Fibroblast of skin of right biceps (primary cell): ENCODE measurements at places on chromosomes 5 and 9.

GRCh38 chr5:141521244-141521781 lies 32.4 kb downstream of the PCDHGC5 start:
- peak; percentile 99 for DNase-seq

DNA sequence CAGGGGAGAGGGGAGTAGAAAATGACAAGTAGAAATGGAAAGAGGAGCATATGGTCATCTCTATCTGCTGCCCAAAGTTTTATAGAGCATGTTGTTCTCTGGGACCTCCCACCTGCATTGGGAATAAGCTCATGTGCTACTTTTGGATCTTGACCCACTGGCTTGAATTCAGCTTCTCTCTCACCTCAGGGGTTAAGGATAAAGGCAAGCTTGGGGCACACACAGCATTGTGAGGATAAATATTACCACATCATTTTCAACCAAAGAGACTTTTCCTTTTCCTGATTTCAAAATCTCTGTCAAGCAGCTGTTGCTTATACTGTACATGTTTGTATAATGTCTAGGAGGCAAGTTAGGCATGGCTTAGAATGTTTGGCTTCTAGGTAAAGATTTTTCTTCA lies 16.6 kb downstream of the ATP10B start:
- no peak for DNase-seq

- DNase-seq: no peak
Measured at GRCh38 chr5:170408226-170408625, 19.1 kb upstream of the KCNMB1 start.

DNA sequence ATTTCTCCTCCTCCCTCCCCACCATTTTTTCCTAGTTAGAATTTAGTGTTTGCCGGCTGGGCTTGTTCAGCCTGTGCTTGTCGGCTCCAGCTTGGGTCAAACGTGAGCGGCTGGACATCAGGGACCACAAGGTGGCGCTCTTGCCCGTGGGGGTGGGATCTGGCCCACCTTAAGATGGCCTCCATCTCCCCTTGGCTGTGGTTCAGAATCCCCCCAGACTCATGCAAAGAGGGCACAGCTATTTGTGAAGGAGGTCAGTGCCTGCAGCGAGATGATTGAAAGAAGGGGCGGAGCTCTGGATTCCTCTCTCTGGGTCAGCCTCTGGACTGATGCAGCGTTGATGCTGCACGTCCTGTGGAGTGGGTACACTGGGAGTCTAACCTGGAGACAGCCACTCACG lies 283.3 kb upstream of the TUT7 start:
- peak; percentile 52 for DNase-seq

DNA sequence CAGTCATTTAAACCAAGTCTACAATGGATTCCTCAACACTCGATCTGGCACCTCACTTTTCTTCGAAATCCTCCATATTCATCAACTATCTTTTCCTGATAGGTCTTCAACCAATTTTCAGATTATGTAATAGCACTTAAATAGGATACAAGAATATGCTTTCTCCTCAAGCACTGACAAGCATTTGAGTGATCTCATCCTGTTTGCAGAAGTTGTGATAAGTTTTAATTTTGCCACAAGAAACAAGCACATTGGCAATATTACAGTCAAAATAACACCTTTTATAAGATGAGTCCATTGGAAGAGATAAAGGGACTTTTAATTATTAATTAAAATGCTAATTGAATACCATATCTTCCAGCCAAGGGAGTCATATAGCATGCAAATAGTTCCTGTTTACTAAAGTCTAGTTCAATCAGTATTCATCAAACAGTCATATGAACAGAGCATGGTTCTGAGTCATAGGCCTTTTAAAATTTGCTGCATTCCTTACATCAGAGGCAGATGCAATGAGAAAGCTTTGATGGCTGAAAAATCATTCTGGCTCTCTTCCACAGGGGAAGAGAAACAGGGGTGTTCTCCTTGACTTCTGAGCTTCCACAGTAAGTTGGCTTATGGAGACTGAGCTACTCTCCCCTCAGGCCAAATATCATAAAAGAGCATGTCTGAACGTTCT lies 32.7 kb upstream of the ZCCHC9 start:
- peak; percentile 86 for DNase-seq

DNA sequence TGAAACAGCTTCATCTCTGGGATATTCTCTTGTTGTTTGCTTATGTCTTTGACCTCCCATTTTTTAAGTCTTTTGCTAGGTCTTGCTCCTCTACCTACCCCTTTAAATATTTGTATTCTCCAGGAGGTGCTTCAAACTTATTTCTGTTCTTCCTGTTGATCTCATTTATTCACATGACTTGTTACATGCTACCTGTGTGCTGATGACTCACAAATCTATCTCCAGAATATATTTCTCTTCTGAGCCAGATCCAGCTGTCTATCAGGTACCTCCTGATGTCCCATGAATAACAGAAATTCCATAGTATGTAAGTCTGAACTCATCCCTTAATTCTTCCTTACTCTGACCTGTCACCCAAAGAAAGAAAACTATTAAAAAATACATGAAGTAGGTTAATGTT lies 11.0 kb downstream of the NIPBL start:
- no peak for DNase-seq

DNA sequence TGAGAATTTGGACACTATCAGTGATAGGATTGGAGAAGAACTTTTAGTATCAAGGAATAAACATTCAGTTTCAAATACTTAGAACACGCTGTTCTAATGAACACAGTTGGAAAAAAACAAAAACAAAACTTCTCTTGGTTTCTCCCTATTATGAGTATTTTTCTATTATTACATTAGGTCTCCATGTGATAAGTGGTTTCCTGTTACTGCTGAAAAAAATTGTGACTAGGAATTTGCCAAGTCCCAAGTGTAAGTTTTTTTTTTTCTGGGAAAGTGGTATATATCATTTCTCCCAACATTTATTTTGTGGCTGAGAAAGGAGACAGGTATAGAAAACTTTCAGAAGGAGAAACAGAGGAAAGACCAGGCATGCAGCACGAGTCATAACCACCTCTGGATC lies 41.1 kb downstream of the PCSK1 start:
- DNase-seq: no peak

DNA sequence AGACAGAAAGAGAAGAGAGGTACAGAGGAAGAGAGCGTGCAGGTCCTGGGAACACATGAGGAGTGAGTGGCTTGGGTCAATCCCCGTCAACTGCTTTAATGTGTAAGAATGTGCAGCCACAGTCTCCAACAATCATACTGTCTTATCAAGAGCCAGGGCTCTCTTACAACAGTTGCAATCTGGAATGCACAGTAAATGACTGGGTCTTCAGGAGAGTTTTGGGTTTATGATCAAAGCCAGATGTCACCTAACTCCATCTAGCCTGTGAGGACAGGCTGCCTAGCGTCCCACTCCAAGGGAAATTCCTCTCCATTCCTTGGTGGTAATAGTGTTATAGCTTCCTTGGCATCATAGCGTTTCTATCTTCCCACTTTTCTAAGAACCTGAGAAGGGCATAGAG lies 75.0 kb upstream of the TRIO start:
- peak; percentile 34 for DNase-seq

- DNase-seq: peak; percentile 83
Measured at GRCh38 chr5:1568201-1568979, 44.6 kb upstream of the LPCAT1 start.

DNA sequence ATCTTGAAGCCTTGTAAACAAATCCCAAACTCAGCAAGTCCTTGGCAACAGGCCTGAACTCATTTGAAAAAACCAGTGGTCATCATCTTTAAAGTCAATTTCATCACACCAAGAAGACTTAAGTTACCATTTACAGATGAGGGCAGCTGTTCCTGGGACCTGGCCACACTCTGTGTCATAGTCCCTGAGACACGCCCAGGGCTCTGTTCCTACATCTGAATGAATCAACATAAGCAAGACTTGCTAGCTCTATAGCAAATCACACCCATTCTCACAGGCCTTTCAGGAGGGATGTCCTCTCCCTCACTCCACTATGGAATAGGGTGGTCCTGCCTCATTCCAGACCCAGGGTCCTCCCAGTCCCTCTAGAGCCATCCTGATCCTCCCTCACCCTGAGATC lies 142.8 kb downstream of the NSG2 start:
- DNase-seq: no peak

- no peak for DNase-seq
Measured at GRCh38 chr9:94875300-94876020, 149.0 kb downstream of the AOPEP start.

GRCh38 chr5:74992791-74993190 lies 59.6 kb downstream of the GCNT4 start:
- no peak for DNase-seq

DNA sequence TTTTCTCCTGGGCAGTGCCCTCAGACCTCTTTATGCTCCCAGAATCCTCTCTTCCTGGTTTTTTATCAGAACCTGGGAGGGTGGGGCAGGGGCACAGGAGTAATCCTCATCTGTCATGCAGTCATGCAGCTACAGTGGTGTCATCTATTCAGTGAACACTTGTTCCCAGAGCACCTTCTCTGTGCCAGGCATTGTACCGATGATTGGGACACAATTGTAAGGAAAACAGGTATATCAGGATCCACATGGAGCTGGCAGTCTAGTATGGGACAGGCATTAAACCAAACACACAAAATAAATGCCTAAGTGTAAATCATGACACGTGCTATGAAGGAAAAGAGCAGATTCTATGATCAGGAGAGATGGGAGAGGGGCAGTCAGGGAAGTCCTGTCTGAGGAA lies 21.5 kb upstream of the IDNK start:
- no peak for DNase-seq

- no peak for DNase-seq
Measured at GRCh38 chr9:118238139-118238538, 533.9 kb downstream of the TLR4 start.

- DNase-seq: no peak
Measured at GRCh38 chr9:7325995-7326394, 473.6 kb downstream of the DMAC1 start.

DNA sequence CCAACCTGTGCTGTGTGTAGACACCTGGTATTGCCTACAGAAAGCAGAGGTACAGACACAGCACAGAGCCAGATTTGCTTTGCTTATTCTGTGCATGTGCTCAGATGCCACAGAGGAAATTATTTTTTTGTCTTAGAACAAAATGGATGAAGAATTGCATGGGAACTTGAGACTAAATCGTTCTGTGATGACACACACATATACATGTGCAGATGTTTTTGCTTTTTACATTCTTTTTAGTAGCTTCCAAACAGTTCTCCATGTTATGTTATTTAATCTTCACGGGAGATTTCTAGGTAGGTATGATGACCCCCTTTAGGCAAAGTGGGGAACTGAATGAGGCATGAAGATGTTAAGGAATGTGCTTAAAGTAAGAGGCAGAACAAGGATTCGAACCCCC lies 221.5 kb upstream of the PANK3 start:
- DNase-seq: peak; percentile 56

DNA sequence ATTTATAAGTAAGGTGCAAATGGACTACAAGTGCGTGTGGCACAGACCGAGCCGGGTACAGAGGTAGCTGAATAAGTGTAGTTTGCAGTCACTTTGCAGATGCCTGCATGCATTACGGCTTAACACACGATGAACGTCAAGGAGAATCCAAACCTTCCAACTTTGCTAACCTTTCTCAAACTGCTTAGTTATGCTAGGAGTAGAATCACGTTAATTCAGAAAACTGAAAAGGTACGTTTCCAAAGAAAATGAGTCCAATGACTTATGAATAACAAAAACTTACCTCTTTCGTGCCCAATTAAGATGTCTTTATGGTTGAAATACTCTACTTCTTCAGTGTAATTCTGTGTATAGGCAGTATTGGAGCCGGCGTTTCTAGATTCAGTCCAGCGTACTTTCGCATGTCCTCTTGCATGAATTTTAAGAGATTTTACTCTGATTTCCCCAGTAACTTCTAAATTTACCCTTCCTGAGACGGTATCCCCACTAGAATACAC lies 539 bp downstream of the ARRDC3 start:
- peak; percentile 41 for DNase-seq

DNA sequence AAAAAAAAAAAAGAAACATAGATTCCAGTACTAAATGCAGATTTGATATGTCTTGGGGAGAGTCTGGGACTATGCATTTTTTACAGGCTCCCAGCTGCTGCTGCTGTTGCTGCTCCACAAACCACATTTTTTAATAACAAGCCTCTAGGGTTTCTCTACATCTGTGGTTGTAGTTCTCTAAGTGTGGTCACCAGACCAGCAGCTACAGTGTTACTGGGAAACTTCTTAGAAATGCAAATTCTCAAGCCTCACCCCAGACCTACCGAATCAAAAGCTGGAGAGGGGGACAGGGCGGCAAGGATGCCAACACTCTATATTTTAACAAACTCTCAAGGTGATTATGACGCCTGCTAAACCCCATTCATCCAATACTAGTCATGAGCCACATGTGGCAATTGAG lies 293.4 kb upstream of the PTGER4 start:
- peak; percentile 17 for DNase-seq

DNA sequence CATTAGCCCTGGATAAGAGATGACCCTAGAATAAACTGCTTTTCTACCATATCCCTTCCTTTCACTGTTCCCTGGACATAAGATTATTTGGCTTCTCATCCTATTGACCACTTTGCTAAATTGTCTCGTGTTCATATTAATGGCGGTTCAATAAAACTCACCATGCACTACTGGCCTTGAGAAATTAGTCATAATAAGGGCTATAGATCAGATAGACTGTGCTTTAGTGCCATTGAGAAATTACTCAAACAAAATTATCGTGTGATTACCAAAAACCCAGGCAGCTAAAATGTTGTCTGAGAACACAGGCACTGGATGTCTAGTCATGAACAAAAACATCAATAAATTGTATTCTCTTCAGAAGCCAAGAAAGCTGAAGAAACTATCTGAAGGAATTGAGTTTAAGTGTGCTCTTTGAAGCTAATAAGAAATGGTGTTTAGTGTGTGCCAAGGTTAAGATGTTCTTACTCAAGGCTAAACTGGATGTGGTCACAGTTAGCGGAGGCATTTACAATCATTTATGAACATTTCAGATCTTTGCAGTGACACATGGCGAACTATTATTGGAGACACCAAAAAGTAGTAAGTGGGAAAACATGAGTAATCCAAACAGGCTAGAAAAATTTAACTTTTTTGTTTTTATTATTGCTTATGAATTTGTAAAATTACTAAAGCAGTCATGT lies 460.4 kb upstream of the RORB start:
- DNase-seq: peak; percentile 1

DNA sequence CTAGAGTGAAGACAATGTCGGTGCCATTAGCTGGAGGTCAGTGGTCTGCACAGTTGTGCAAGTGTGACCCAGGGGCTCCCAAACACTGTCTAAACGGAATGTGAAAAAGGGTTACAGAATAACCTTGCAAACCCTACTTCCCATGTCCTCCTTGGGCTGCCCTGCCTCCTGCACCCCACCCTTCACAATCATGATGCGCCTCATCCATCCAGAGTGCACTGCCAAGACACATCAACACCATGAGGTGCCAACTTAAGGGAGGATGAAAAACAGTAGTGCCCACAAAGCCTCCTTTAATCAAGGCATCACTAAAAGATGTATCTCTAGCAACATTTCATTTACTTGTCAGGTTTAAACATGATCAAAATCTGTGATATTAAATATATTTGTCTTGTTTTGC lies 87.1 kb downstream of the SETX start:
- DNase-seq: no peak
